ENCODE measurements at places on chromosomes 6 and 20.

GRCh38 chr6:167786853-167787675 is 39.6 kb upstream of the AFDN start:
- peaks cover 16% of the 10 kb centered on the region for H3K27me3 ChIP-seq
- DNase-seq, result no peak
- H3K27ac ChIP-seq, result no peak overlapping the region
- H3K36me3 ChIP-seq, result no peaks in the 10 kb centered on the region
- H3K4me1 ChIP-seq, result peaks cover 7% of the 10 kb centered on the region

- no peaks in the 10 kb centered on the region for H3K27me3 ChIP-seq
- H3K4me1 ChIP-seq, result peaks cover 15% of the 10 kb centered on the region
- H3K4me3 ChIP-seq, result no peak overlapping the region
- no peak overlapping the region for H3K27ac ChIP-seq
- DNase-seq, result no peak
Observed at GRCh38 chr20:32957459-32957858, 46.8 kb downstream of the SUN5 start.

DNA sequence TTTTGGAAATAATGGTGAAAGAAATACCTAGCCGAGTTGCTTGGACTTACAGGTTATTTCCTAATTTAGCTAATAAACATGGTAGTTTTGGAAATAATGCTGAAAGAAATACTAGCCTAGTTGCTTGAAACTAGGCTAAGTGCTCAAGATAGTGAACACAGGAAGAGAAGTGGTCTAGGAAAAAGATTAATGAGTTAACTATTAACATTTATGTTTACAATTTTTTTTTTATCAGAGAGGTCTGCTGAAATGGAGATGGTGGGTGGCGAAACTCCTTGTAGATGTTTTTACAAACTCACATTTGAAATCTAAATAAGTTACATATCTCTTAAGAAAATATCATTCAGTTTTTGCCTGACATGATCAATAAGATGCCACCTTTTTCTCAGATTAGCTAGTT is 39.2 kb downstream of the MAPK14 start:
- peak overlapping the region; percentile 10 for H3K27ac ChIP-seq
- H3K4me1 ChIP-seq, result peaks cover 41% of the 10 kb centered on the region
- DNase-seq, result no peak

- no peaks in the 10 kb centered on the region for H3K27me3 ChIP-seq
- no peak for DNase-seq
- peaks cover 3% of the 10 kb centered on the region for H3K36me3 ChIP-seq
- H3K4me3 ChIP-seq, result no peak overlapping the region
- no peak overlapping the region for H3K27ac ChIP-seq
- no peaks in the 10 kb centered on the region for H3K4me1 ChIP-seq
Observed at GRCh38 chr20:12051206-12052163, 133.8 kb downstream of the BTBD3 start.

DNA sequence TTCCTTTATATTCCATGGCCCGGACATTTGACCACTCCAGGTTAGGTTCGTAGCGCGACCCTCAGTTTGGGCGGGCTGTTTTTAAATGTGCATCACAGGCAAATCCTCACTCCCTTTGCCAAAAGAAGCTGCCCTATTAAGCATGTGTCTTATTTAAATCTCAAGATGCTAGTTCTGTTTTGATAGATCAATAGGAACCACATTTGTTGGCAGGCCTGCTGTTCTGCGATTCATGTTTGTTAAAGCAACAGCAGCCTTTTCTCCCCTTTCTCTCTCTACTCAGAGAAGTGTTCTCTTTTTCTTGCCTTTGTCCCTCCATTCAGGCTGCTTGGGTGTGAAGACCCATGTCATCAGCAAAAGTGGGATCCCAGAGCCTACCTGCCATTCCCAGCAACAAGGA is 212.0 kb upstream of the SSTR4 start:
- no peak overlapping the region for H3K4me3 ChIP-seq
- H3K36me3 ChIP-seq, result no peaks in the 10 kb centered on the region
- no peaks in the 10 kb centered on the region for H3K4me1 ChIP-seq
- DNase-seq, result no peak
- no peaks in the 10 kb centered on the region for H3K27me3 ChIP-seq

DNA sequence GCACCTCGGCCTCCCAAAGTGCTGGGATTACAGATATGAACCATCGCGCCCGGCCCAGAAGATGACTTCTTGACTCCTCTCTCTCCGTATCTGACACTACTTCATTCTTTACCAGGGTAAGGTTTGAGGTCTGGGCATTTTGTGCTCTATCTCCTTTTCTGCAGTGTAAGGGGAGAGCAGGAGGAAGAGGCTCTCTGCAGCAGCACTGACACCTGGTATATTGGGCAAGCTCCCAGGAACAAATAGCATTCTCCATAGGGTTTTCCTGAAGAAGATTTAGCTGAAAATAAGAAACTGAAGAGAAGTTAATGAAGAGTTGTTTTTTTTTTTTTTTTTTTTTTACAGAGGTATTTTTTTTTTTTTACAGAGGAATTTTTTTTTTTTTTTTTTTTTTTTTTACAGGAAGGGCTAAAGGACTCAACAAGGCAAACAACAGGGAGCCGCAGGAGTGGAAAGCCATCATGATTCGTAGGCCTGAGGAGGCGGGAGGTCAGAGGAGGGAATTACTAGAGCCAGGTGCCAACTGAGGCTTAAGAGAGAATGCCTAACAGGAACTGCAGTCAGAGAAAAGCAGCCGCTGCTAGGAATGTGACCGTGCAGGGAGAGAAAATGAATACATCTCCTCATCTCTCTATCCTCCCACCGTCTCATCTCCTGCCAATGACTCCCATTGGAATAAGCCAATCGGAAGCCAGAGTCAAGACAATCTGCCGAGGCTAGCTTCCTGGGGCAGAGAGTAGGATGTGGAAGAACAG is 34.7 kb upstream of the ADGRF4 start:
- no peak overlapping the region for H3K27ac ChIP-seq
- H3K36me3 ChIP-seq, result no peaks in the 10 kb centered on the region
- no peaks in the 10 kb centered on the region for H3K4me1 ChIP-seq
- DNase-seq, result no peak

DNA sequence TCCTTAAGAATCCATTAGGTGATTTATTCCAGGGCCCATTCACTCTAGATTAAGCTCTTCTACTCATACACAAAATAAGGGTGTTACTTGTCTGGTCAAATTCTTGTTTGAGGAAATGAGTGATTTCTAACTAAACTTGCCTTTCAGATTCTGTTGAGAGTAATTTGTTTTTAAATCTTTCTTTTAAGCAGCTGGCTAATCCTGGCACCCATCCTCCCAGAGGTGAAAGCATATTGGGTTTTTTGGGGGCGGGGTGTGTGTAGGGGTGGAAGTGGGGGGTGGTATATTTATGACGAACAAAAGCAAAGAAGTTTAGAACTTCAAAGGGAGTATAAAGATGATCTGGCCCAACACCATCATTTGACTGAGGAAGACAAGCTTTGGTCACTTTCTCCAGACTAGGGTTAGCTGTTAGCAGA is 94.7 kb downstream of the RTN4IP1 start:
- no peaks in the 10 kb centered on the region for H3K27me3 ChIP-seq

GRCh38 chr6:34514593-34515472 is 41.3 kb downstream of the SPDEF start:
- no peak overlapping the region for H3K27ac ChIP-seq
- DNase-seq, result no peak
- H3K4me3 ChIP-seq, result no peak overlapping the region
- peaks cover 32% of the 10 kb centered on the region for H3K27me3 ChIP-seq
- H3K36me3 ChIP-seq, result peaks cover 5% of the 10 kb centered on the region

GRCh38 chr6:86961455-86962200 is 24.3 kb downstream of the HTR1E start:
- H3K36me3 ChIP-seq, result no peaks in the 10 kb centered on the region
- DNase-seq, result no peak
- H3K4me1 ChIP-seq, result no peaks in the 10 kb centered on the region
- peaks cover 28% of the 10 kb centered on the region for H3K27me3 ChIP-seq

DNA sequence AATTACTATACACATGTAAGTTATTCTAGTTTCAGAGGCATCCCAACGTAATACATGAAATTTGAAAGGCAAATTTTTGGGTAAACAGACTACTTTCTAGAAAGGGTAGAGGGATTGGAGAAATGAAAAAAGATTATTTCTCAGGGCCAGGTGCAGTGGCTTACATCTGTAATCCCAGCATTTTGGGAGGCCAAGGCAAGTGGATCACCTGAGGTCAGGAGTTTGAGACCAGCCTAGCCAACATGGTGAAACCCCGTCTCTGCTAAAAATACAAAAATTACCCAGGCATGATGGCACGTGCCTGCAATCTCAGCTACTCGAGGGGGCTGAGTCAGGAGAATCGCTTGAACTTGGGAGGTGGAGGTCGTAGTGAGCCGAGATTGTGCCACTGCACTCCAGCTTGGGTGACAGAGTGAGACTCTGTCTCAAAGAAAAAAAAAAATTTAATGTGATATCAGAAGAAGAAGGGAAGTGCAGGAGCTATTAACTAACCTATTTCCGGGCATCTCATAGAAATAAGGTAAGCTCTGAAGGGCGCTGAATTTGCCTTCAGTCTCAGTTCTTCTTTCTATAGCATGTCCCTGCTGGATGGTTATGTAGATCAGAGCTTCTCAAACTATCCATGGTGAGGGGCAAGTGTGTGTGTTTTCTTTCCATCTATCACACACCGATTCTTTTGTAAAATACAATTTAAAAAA is 100.3 kb upstream of the MTHFD1L start:
- H3K27me3 ChIP-seq, result no peaks in the 10 kb centered on the region
- no peak overlapping the region for H3K27ac ChIP-seq
- no peak overlapping the region for H3K4me3 ChIP-seq
- H3K36me3 ChIP-seq, result peaks cover 8% of the 10 kb centered on the region
- DNase-seq, result no peak
- H3K4me1 ChIP-seq, result peaks cover 2% of the 10 kb centered on the region

- peaks cover 8% of the 10 kb centered on the region for H3K4me1 ChIP-seq
- H3K36me3 ChIP-seq, result no peaks in the 10 kb centered on the region
- H3K4me3 ChIP-seq, result no peak overlapping the region
- DNase-seq, result no peak
- no peak overlapping the region for H3K27ac ChIP-seq
- H3K27me3 ChIP-seq, result peaks cover 31% of the 10 kb centered on the region
Observed at GRCh38 chr6:46323312-46323965, 152.7 kb upstream of the ENPP5 start.

GRCh38 chr20:59149678-59150504 is 13.7 kb upstream of the ZNF831 start:
- H3K36me3 ChIP-seq, result peaks cover 10% of the 10 kb centered on the region
- DNase-seq, result peak; percentile 64
- H3K27me3 ChIP-seq, result no peaks in the 10 kb centered on the region
- peak overlapping the region; percentile 100 for H3K27ac ChIP-seq
- peaks cover 86% of the 10 kb centered on the region for H3K4me1 ChIP-seq
- H3K4me3 ChIP-seq, result peak overlapping the region; percentile 89

DNA sequence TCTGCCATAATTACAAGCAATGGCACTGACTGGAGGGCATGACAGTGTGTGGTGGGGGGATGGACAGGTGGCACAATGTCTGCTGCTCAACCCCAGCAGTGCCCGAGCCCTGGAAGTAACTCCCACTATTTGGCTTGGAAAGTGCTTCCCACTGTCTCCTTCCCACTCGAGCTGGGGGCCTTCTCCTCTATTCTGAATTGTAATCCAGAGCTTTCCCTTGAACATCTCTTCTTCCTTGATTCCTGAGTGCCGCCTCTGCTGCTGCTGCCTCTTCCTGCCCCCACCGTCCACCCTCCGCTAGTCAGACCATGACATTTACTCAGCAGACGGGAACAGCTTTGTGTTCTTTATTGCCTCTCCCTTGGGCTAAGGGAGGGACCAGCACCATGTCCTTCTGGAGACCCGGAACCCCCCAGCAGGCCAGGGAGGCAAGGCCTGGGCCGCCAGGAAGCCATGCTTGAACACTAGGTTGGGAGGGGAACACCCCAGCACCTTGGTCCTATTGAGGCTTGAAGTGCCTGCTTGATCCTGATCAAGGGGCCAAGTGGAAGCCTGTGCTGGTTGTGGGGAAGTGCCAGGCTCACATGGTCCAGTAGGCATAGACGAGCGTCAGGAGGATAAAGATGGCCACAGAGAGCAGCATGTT is 17.0 kb downstream of the CCDC167 start:
- no peaks in the 10 kb centered on the region for H3K27me3 ChIP-seq
- DNase-seq, result no peak
- peaks cover 8% of the 10 kb centered on the region for H3K36me3 ChIP-seq

- peaks cover 53% of the 10 kb centered on the region for H3K27me3 ChIP-seq
- DNase-seq, result no peak
- H3K4me3 ChIP-seq, result no peak overlapping the region
- peak overlapping the region; percentile 16 for H3K27ac ChIP-seq
- H3K36me3 ChIP-seq, result peaks cover 4% of the 10 kb centered on the region
- H3K4me1 ChIP-seq, result peaks cover 2% of the 10 kb centered on the region
Observed at GRCh38 chr20:59482351-59483187, 121.8 kb upstream of the PHACTR3 start.

DNA sequence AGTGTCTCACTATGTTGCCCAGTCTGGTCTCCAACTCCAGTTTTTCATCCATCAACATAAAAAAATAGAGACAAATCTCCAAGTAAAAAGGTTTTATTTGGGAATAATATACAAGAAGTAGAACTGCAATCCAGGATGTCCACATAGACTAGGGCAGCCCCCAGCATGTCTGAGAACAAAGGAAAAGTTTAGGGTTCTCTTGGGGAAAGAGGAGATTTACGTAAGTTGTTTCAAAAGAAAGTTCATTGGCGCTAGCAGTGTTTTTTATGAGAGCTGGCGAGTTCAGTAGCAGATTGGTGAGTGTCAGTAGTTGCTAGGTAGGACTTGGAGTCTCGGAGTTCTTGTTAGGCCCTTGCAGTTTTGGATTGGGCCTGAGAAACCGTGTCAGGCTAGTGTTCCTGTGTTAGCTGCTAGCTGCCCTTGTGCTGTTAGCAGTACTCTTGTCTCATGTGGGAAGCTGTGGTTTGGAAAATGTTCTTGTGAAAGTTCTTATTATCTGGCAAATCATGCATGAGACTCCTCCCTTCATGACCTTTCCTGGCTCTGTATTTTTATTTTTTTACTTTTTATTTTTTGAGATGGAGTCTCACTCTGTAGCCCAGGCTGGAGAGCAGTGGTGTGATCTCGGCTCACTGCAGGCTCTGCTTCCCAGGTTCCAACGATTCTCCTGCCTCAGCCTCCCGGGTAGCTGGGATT is 24.7 kb downstream of the TTLL9 start:
- H3K4me1 ChIP-seq, result peaks cover 2% of the 10 kb centered on the region
- no peak overlapping the region for H3K27ac ChIP-seq
- H3K4me3 ChIP-seq, result no peak overlapping the region
- H3K36me3 ChIP-seq, result no peaks in the 10 kb centered on the region

DNA sequence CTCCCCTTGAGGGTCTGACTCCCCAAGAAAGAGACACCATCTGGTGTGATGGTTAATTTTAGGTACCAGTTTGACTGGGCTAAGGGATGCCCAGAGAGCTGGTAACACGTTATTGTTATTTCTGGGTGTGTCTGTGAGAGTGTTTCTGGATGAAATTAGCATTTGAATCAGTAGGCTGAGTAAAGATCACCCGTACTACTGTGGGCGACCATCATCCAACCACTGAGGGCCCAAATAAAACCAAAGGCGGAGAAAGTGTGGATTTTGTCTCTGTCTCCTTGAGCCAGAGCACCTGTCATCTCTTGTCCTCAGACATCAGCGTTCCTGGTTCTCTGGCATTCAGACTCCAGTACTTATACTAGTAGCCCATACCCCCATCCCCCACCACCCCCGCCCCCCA is 7.9 kb upstream of the CNKSR3 start:
- DNase-seq, result no peak
- H3K27me3 ChIP-seq, result peaks cover 31% of the 10 kb centered on the region
- peaks cover 2% of the 10 kb centered on the region for H3K4me1 ChIP-seq

GRCh38 chr20:40489886-40490285 is 199.2 kb downstream of the MAFB start:
- no peak for DNase-seq
- H3K27ac ChIP-seq, result no peak overlapping the region
- H3K4me3 ChIP-seq, result no peak overlapping the region
- no peaks in the 10 kb centered on the region for H3K36me3 ChIP-seq
